NCI-H1105 treated with DMSO at 0.1 percent for 48 hours (cell line): ENCODE measurements at places on chromosomes 6 and 20.

- no peak for DNase-seq
Observed at GRCh38 chr6:15254070-15254975, 8.5 kb downstream of the JARID2 start.

GRCh38 chr6:69593706-69594105, 203.1 kb downstream of the LMBRD1 start:
- DNase-seq, result no peak

DNA sequence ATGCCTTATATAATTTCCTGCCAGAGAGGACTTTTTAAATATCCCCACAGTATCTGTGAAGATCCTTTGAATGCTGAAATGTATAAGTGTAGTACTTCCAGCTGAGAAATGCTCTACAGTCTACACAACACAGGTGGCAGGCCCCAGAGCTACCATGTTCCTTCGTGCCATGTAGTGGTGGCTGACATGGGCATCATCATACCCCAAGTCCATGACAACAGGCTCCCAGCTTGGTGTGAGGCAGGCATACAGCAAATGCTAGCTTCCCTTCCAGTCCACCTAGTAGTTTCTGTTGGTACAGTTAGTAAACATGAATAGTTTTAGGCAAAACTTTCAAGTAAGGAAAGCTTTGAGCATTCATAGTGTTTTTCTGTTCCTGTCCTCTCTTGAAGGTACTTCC, 61.2 kb upstream of the EMILIN3 start:
- DNase-seq, result no peak

DNA sequence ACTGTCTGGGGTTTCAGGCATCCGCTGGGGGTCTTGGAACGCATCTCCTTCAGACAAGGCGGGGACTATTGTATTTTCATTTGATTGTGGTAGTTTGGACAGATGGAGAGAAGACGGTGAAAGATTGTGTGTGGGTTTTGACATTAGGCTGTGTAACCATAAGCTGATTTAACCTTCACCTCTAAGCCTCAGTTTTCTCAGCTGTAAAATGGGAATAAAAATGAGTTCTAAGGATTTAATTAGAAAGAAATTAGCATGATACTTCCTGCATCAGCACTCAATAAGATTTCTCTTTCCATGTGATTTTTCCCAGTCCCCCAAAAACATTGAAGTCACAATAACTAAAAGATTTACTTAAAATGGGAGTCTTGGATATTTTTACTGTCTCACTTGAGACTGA, 78.1 kb downstream of the CBFA2T2 start:
- no peak for DNase-seq

GRCh38 chr6:24696097-24696496, 22.9 kb downstream of the C6orf62 start:
- no peak for DNase-seq

DNA sequence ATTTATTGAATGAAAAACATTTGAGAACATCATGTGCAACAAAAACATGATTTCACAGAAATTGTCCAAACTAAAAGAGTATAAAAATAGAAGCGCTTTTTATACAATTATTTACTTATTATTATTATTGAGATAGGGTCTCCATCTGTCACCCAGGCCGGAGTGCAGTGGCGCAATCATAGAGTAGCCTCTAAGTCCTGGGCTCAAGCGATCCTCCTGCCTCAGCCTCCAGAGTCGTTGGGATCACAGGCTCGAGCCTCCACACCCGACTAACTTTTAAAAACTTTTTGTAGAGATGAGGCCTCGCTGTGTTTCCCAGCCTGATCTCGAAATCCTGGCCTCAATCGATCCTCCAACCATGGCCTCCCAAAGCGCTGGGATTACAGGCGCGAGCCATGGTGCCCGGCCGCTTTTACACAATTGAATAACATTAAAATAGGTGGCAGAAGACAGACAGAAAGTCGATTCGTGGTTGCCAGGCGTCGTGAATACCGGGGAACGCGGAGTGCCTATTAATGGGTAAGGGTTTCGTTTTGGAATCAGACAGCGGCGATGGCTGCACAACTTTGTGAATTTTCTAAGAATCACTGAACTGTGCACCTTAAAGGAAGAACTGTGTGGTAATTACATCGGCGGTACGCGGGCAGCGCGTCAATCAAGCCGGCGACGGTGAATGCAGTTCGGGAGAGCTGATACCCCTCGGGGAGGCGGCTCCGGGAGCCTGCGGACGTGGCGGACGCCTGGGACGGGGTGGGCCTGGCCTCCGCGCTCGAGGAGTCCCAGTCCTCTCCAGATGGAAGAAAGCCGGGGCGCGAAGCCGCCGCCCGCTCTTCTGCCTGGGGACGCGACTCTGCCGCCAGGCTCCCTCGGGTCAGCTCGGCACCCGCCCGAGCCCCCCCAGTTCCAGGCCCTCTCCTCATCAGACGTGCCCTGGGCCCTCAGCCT, 807 bp downstream of the TBC1D20 start:
- peak; percentile 43 for DNase-seq

DNA sequence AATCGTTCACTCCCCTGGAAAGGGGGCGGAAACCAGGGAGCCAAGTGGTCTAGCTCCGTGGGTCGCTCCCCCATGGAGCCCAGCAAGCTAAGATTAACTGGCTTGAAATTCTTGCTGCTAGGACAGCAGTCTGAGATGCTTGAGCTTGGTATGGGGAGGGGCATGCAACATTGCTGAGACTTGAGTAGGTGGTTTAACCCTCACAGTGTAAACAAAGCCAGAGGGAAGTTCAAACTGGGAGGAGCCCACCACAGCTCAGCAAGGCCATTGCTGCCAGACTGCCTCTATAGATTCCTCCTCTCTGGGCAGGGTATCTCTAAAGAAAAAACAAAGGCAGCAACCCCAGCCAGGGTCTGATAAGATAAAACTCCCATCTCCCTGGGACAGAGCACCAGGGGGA, 43.2 kb downstream of the COL21A1 start:
- no peak for DNase-seq

DNA sequence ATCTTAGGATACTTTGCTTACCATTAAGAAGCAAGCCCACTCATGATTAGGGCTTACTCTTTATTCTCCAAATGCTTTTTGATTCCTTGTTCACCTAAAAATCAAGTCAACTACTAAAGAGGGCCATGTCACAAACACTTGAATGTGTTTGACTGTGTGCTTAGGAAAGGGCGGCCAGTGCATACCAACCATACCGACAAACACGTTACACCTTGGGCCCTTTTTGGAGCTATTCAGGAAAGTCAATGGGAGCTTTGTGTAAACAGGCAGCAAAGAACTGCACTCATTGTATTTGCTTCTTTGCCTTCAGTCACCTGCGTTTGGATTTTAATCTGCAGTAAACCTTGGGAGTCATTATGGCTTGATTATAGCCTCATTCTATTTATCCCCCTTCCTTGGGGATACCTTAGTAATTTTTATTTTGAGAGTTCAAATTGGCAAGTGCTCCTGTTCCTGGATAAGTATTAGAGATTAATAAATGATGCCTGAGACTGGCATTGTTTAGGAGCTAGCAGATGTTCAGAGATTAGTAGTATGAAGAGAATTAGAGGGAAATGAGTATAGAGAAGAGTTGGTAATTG, 102.6 kb upstream of the HDGFL1 start:
- peak; percentile 53 for DNase-seq

DNA sequence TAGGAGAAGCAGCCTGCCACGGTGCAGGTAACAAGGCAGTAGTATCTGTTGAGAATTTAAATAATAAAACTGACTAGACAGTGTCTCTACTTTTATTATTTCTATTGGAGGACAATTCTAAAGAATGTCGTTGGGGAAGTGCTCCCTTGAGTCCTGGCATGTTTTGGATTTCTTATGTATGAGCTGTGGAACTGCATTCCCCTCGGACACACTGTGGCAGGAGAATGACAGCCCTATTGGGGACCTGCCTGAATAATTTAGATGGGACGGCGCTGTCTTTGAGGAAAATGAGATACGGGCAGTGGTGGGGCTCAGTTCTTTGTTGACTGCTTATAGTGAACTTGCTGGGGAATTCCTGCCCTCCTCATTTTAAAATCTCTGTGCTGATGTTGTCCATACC, 2.4 kb upstream of the SCP2D1 start:
- DNase-seq, result no peak

GRCh38 chr6:26254724-26255123, 110.3 kb upstream of the BTN3A2 start:
- DNase-seq, result no peak

GRCh38 chr6:42367353-42368011, 84.2 kb downstream of the TRERF1 start:
- DNase-seq, result no peak

DNA sequence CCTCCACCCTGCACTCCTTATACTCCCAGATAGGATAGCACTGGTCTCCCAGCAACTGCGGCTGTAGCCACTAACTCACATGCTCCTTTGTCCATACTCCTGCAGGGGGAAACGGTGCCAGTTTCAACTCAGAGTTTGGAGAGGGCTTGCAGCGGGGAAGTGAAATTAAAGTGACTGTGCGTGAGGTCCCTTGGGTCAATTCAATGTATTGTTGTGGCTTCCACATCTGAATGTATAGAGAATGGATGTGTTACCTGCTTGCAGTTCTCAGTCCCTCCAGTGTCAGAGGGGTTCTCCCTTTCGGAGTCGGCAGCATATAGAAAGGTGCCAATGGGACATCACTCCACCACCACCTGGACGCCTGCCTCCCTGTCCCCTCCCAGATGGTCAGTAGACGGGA, 93.6 kb upstream of the CNKSR3 start:
- DNase-seq, result no peak

DNA sequence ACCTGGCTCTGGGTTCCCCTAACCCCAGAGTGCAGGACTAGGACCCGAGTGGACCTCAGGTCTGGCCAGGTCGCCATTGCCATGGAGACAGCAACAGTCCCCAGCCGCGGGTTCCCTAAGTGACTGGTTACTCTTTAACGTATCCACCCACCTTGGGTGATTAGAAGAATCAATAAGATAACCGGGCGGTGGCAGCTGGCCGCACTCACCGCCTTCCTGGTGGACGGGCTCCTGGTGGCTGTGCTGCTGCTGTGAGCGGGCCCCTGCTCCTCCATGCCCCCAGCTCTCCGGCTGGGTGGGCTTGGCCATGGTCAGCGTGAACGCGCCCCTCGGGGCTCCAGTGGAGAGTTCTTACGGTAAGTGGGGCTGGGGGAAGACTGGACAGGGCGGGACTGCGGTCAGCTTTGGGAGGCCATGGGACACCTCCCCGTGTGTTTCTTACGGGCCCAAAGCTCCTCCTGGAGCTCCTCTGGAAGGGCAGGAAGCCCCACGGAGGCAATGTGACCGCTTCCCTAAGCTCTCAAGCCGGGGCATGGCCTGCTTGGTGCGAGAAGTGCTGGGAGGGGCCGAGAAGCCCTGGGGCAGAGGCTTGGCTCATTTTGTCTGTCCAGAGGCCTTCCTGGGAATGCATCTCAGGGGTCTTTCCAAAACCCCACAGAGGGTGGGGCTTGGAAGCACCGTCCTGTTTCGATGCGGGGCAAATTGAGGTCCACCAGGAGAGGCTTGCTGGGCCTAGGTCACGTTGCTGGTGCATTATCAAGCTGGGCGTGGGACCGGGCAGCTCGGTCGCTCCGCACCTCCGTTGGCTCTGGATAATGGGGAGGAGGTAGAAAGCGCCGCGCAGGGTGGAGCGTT, at the start of gene HNF4A:
HNF4A (plus strand) TSS at position 202 of the 855 bp plus-strand sequence; CDS start at position 308, 106 bp downstream.
- no peak for DNase-seq

GRCh38 chr20:46647469-46647868, 3.8 kb downstream of the SLC13A3 start:
- no peak for DNase-seq

- DNase-seq, result no peak
Observed at GRCh38 chr6:152723398-152723797, 25.7 kb downstream of the MYCT1 start.

GRCh38 chr6:37433657-37434271, 743 bp downstream of the CMTR1 start:
- no peak for DNase-seq

DNA sequence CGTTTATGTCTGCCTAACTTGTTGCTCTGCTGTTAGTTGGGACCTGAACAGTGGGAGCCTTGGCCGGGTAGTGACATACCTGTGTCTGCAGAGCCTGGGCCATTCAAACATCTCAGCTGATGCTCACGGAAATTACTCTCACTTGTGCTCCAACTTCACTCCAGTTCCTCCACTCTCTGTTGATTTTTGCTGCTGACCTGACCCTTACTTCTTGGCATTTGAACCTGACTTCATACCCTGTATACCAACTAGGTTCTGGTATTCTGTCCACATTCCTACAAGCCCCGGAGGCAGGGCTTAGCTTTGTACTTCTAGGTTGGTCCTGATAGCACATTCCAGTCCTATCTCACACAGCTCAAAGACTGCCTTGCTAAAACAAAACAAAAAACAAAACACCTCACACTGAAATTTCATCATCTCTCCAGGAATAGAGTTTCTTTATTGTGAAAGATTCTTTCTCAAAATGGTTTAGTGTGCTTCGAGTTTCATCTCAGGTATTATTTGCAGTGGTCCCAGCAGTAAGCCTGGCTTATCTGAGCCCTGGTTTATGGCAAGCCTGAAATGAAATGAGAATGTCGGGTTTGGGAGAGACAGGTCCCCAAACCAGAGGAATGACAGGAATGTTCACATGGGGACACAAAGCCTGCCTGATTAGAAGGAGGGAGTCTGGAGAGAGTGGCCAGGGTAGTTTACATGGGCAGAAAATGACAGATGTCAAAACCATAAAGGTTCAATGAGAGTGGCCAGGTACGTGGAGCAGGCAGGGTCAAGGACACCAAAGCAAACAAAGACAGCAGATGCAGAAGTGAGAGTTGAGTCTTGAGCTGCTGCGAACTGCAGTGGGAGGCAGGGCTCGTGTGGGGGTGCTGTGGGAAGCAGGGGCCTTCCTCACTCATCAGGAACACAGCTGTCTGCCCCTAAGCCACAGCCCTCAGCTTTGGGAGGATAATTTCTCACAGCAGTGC, 174.2 kb upstream of the HDAC2 start:
- DNase-seq, result no peak

DNA sequence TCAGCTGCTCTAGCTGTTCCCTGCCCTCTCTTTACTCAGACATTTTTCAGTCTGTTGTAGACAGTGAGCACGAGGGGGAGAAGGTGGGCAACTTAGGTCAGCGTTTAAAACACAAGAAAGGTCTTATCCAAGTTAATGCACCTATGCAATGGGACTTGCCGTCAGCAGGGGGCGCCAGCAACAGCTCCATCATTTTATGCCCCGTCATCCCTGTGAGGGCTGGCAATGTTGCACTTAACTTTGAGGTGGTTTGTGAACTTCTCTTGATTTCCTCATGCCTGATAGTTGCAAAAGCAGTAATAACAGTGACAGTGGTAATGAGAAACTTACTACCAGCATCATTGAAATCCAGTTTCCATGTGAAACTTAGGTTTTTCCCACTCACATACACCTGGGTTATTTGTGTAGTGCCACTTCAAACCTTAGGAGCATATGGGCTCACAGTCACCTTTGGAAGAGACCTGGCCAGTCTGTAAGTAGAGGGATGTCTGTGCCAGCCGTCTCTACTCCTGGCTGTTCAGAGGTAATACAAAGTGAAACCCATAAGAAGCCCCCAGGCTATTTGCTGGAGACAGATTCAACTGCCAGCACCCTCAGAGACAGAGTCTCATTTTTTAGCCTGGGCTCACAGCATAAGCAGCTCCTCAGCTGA, 44.9 kb upstream of the ID1 start:
- peak; percentile 68 for DNase-seq

GRCh38 chr6:27757307-27757706, 154.9 kb downstream of the OR2B2 start:
- DNase-seq, result no peak

GRCh38 chr20:2656471-2657117, 4.2 kb downstream of the NOP56 start:
- DNase-seq, result no peak

- no peak for DNase-seq
Observed at GRCh38 chr6:151067684-151068596, 171.8 kb upstream of the AKAP12 start.

GRCh38 chr6:15608396-15608795, 54.4 kb downstream of the DTNBP1 start:
- DNase-seq, result no peak
